Chondrocyte (in vitro differentiated cells): ENCODE measurements at places on chromosomes 16 and 17. TPM values are rescaled to one million over a fixed set of nuclear protein-coding genes. Genes with fewer than 3 reads are reported as not detected.

STAC2 gene
- total RNA-seq, result 0.35 to 1.1 TPM (median 0.44 TPM) in 3 replicates

KRT33A gene
- total RNA-seq, result not detected in 3 replicates

SLC2A4 gene
- 0.15 to 0.38 TPM (median 0.30 TPM) in 3 replicates for total RNA-seq

ITGB4 gene
- 5.2 to 52.3 TPM (median 5.6 TPM) in 3 replicates for total RNA-seq

PRSS27 gene
- 2.8 to 4.3 TPM (median 3.1 TPM) in 3 replicates for total RNA-seq

DNAH2 gene
- total RNA-seq, result not detected in 3 replicates

RRAD gene
- total RNA-seq, result 0.75 to 6.5 TPM (median 4.4 TPM) in 3 replicates

MT1A gene
- total RNA-seq, result 1.1 TPM in 1 of 3 replicates, not detected in the others

PMFBP1 gene
- total RNA-seq, result 0.26 to 0.92 TPM (median 0.30 TPM) in 3 replicates

GAS7 gene
- 6.1 to 15.6 TPM (median 6.9 TPM) in 3 replicates for total RNA-seq

CUEDC1 gene
- total RNA-seq, result 32.9 to 47.7 TPM (median 41.9 TPM) in 3 replicates

SYT17 gene
- 0.46 to 0.97 TPM (median 0.60 TPM) in 3 replicates for total RNA-seq

COASY gene
- total RNA-seq, result 31.2 to 57.3 TPM (median 37.1 TPM) in 3 replicates

CD300LB gene
- not detected in 3 replicates for total RNA-seq

MYO15A gene
- 0.31 to 0.52 TPM in 2 of 3 replicates, not detected in the other for total RNA-seq

GRCh38 chr17:6356562-6356961, 78.4 kb downstream of the AIPL1 start:
- no peak for DNase-seq

GRCh38 chr17:8068736-8069586, 18.6 kb downstream of the ALOX12B start:
- DNase-seq, result no peak

- peak; percentile 32 for DNase-seq
Observed at GRCh38 chr17:60128171-60128859, 21.5 kb upstream of the CA4 start.

GRCh38 chr16:72798264-72798663, 249.7 kb downstream of the ZFHX3 start:
- DNase-seq, result no peak

DNA sequence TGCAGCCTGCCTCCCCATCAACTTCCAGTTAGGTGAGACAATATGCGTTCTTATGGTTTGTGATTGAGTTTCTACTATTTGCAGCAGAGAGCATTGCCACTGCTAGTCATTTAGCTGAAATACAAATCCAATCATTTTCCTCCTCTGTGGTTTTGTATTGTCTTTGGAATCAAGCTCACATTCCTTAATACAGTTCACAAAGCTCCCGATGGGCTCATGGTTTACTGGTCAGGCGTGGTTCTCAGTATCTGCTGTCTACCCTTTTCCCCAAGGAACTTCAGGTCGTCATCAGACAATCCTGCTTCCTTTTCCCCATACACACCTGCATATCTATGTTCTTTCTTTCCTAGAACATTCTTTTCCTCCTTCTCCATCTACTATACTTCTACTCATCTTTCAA, 69.6 kb upstream of the GAS7 start:
- DNase-seq, result no peak

DNA sequence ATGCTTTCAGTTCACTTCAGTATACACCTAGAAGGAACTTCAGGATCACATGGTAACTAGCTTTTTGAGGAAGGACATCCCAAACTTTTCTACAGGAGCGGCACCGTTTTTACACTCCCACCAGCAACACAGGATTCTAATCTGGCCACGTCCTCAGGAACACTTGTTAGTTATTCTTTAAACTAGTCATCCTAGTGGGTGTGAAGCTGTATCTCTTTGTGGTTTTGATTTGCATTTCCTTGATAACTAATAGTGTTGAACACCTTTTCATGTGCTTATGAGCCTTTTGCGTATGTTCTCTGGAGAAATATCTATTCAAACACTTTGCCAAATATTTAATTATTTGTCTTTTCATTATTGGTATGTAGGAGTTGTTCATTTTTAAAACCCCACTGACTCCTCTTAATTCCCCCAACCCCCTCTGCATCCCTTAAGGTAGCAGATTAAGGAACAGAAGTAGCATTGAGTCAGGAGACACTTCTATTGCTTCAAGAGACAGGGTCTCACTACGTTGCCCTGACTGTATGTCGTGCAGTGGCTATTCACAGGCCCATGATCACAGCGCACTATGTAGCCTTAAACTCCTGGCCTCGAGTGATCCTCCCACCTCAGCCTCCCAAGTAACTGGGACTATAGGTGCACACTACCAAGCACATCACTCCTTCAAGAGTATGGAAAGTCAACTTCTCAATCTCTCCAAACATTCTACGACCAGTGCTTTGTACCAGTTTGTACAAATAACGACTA, 25.4 kb downstream of the YWHAE start:
- no peak for DNase-seq

DNA sequence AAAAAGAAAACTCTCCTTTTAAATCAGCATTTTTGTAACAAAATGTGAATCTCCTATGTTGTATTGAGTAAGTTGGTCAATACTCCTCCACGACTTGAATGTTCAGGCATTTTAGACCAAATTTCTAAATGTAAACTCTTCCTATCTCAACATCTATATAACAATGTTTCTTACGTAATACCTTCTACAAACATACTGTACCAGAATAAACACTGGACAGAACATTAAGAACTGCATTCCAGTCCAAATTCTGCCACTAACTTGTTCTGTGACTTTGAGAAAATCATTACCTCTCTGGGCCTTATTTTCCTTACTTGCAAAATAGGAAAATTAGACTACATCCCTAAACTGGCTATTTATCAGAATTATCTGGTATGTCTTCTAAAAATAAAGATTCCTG, 40.1 kb downstream of the AKAP10 start:
- DNase-seq, result no peak

- DNase-seq, result no peak
Observed at GRCh38 chr17:28957277-28957991, 6.1 kb upstream of the PHF12 start.

DNA sequence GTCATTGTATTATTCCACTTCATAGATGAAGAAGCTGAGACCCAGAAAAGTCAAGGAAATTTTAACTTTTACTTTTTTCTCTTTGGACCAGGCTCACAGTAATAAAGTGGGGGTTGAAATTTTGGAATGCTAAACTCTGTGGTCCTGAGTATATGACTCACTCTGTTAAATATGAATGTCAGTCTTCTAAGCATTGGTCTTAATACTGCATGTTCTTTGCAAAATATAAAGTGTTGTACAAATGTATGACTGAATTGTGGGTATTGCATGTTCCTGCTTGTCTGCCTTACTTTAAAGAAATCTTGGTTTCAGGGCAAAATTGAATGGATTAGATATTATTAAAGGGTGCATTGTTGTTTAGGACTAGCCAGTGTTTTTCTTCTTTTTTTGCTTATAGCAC, 950.8 kb upstream of the GOT2 start:
- DNase-seq, result no peak

GRCh38 chr17:49382556-49382955, 20.5 kb upstream of the ZNF652 start:
- DNase-seq, result peak; percentile 55

DNA sequence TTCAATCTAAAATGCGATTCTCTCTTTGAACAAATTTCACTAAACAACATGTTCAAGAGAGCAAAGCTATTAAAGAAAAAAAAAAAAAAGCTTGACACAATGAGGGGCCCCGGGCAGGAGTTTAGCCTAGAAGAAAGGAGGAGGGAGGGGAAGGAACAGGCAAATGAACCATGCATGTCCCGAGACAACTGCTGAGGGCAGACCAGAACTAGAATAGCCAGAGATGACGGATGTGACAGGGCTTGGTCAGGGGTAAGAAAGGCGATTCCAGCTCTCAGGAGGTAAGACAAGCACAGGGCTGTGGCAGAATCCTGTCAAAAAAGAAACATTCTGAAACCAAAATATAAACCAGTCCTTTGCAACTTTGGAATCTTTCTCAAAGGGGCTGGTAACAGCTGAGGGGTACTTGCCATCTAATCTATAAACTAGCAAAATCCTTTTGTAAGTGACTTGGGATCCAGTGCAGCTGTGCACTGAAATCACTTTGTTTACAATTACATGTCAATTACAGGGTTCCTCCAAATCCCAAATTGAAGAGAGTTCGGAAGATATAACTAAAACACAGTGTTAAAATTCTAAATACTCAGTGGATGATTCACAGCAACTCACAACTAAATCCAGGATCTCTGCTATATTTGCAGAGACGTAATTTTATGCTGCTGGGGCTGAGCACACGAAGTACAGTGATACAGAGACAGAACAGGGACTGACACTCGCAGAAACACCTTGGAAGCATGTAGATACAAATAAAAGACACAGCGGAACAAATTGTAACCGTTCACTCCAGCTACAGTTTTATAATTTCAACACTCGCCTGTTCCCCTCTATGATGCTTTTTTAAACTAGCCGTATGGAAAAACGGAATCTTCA, 567.4 kb upstream of the ZFHX3 start:
- no peak for DNase-seq

- DNase-seq, result no peak
Observed at GRCh38 chr17:66755944-66756290, 79.0 kb upstream of the CACNG5 start.

DNA sequence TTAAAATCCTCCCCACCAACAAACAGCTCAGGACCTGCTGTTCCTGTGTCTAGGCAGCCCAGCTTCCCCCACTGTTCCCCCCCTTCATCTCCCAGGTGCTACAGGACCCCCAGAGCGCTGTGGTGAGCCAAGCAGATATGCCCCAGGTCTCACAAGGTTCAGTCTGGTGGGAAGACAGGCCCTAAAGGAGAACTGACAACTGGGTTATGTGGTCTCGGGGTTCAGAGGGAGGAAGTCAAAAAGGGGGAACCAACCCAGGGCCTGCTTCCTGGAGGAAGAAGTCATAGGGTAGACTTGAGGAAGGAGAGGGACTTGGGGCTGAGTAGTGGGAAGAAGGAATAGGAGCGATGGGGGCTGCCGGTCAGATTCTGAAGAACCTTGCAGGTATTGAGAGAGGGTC, 2.6 kb downstream of the RIPOR1 start:
- DNase-seq, result no peak

- DNase-seq, result no peak
Observed at GRCh38 chr16:9308356-9308801, 216.9 kb downstream of the HAPSTR1 start.
